ENCODE measurements at places on chromosomes 1 and 21. TPM values are rescaled to one million over a fixed set of nuclear protein-coding genes. Genes with fewer than 3 reads are reported as not detected.

PRPF38B gene
- 8.8 TPM for total RNA-seq

TMEM79 gene
- 2.2 TPM for total RNA-seq

TRNP1 gene
- total RNA-seq: 15.7 TPM

SYPL2 gene
- 0.46 TPM for total RNA-seq

RXFP4 gene
- not detected for total RNA-seq

DISP3 gene
- total RNA-seq: under 0.01 TPM

CFAP107 gene
- not detected for total RNA-seq

SEMA6C gene
- 0.43 TPM for total RNA-seq

GBP3 gene
- 23.7 TPM for total RNA-seq

CLCA2 gene
- 0.14 TPM for total RNA-seq

DR1 gene
- total RNA-seq: 20.6 TPM

FAM110D gene
- total RNA-seq: not detected

PRAMEF25 gene
- total RNA-seq: not detected

CTBS gene
- total RNA-seq: 6.3 TPM

FAM78B gene
- total RNA-seq: 0.28 TPM

SPOCD1 gene
- total RNA-seq: 14.2 TPM

LMOD1 gene
- 29.1 TPM for total RNA-seq

TEX38 gene
- not detected for total RNA-seq

SOX13 gene
- 2.2 TPM for total RNA-seq

CSMD2 gene
- 1.6 TPM for total RNA-seq

DMBX1 gene
- not detected for total RNA-seq

AMY1B gene
- not detected for total RNA-seq

Data from smooth muscle cell of bladder (primary cell).